ENCODE measurements at places on chromosomes 3 and 15.

DNA sequence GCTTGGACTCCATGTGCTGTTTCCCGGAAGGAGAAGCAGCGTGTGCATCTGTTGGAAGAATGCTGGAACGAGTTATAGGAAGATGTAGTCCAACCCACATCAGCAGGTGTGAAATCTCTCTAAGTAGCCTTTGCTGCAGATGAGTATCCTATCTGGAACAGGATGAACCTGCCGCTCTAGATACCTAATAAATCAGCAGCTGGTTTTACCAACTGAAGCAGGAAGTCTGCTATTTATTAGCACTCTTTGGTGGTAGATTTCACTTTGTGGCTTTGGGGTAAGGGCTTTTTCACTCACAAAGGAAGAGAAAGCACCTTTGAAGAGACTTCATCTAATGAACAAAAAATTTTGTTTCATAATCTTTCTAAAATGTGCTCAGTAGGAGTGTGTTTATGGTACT, 66.4 kb downstream of the DCUN1D1 start:
- no peak for DNase-seq
- H3K36me3 ChIP-seq = no peaks in the 10 kb centered on the region
- peak overlapping the region; percentile 48 for H3K27ac ChIP-seq
- no peak overlapping the region for H3K4me3 ChIP-seq
- no peaks in the 10 kb centered on the region for H3K27me3 ChIP-seq

- no peaks in the 10 kb centered on the region for H3K4me1 ChIP-seq
- H3K4me3 ChIP-seq = no peak overlapping the region
- H3K36me3 ChIP-seq = no peaks in the 10 kb centered on the region
- no peak for DNase-seq
- no peaks in the 10 kb centered on the region for H3K27me3 ChIP-seq
Measured at GRCh38 chr15:97993310-97993738, 32.8 kb downstream of the ARRDC4 start.

DNA sequence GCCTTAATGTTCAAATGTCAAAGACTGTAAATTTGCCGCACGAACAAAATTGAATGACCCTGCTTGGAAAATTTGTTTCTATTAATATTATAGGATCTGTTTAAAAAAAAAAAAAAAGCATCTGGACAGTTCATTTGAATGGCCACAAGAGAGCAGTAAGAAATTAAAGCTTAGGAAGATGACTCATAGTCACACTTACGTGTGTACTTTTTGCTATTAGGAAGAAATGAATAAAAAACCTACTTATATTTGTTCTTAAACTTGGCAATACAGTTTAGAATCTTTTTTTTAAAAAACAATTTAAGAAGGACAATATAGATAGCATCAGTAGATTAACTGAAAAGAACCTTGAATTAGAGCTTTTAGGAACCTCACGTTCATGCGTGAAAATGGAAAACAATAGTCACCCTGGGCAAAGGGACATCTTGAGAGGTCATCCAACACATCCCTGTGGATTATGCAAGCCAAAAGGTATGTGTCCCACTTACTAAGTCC, 621.8 kb downstream of the MECOM start:
- H3K4me1 ChIP-seq = no peaks in the 10 kb centered on the region
- H3K27me3 ChIP-seq = no peaks in the 10 kb centered on the region
- H3K27ac ChIP-seq = peak overlapping the region; percentile 67
- no peak overlapping the region for H3K4me3 ChIP-seq
- DNase-seq = no peak
- H3K36me3 ChIP-seq = no peaks in the 10 kb centered on the region

- DNase-seq = no peak
- H3K4me3 ChIP-seq = no peak overlapping the region
- no peaks in the 10 kb centered on the region for H3K27me3 ChIP-seq
- H3K27ac ChIP-seq = no peak overlapping the region
- no peaks in the 10 kb centered on the region for H3K4me1 ChIP-seq
Measured at GRCh38 chr3:67798412-67798811, 144.0 kb upstream of the SUCLG2 start.

GRCh38 chr3:169133178-169134161, 530.0 kb downstream of the MECOM start:
- peaks cover 9% of the 10 kb centered on the region for H3K27me3 ChIP-seq
- no peak for DNase-seq
- H3K36me3 ChIP-seq = no peaks in the 10 kb centered on the region
- no peaks in the 10 kb centered on the region for H3K4me1 ChIP-seq
- H3K27ac ChIP-seq = peak overlapping the region; percentile 30

DNA sequence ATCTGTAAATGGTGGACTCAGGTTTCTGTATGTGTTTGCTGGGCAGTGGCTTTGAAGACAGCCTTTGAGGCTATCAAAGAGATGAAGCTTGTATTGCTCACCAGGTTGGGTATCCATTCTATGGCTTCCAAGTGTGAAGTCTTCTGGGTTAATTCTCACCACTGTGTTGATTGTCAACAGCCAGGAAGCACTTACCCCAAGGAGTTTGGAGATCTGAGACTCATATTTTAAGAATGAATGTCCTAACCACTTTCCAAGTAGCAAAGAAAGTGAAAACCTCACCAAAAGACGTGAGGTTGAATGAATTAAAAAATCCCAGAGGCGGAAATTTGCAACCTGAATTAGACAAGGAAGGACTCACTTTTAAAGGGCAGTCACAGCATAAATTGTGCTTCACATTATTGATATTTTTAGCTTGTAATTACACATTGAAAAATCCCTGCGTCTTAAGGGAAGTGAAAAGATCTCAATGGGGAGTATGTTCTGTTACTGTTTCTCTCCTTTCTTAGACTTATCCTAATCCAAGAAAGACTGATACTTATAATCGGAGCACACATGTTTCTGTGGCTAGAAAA, 304.0 kb upstream of the TPRG1 start:
- no peaks in the 10 kb centered on the region for H3K36me3 ChIP-seq
- no peak for DNase-seq
- H3K27ac ChIP-seq = no peak overlapping the region
- no peaks in the 10 kb centered on the region for H3K4me1 ChIP-seq
- H3K27me3 ChIP-seq = no peaks in the 10 kb centered on the region

DNA sequence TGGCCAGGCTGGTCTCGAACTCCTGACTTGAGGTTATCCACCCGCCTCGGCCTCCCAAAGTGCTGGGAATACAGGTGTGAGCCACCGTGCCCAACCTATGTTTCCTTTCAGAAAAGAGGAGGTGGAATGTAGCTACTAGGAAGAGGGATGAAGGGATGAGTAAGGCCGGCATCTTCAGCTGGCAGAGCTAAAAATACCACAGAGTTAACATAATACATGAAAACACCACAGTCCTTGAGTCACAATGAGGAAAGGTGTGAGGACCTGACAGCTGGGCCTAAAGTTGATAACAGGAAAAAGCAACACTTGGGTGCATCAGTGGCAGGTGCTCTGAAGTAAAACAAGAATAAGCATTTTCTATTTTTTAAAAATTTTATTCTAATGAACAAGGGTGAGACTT, 392.2 kb downstream of the DIPK2A start:
- H3K36me3 ChIP-seq = no peaks in the 10 kb centered on the region
- H3K27ac ChIP-seq = no peak overlapping the region
- DNase-seq = no peak
- H3K4me3 ChIP-seq = no peak overlapping the region
- H3K27me3 ChIP-seq = no peaks in the 10 kb centered on the region
- no peaks in the 10 kb centered on the region for H3K4me1 ChIP-seq

GRCh38 chr3:171000281-171000680, 26.2 kb downstream of the SLC2A2 start:
- H3K27ac ChIP-seq = no peak overlapping the region
- no peak for DNase-seq

GRCh38 chr3:148796799-148797198, 30.8 kb upstream of the CPB1 start:
- no peaks in the 10 kb centered on the region for H3K4me1 ChIP-seq
- no peak overlapping the region for H3K4me3 ChIP-seq
- H3K27ac ChIP-seq = no peak overlapping the region
- H3K36me3 ChIP-seq = no peaks in the 10 kb centered on the region
- no peak for DNase-seq
- no peaks in the 10 kb centered on the region for H3K27me3 ChIP-seq

- no peak overlapping the region for H3K27ac ChIP-seq
- no peak overlapping the region for H3K4me3 ChIP-seq
- no peaks in the 10 kb centered on the region for H3K27me3 ChIP-seq
- H3K36me3 ChIP-seq = no peaks in the 10 kb centered on the region
- H3K4me1 ChIP-seq = no peaks in the 10 kb centered on the region
Measured at GRCh38 chr3:32340039-32340438, 51.6 kb upstream of the CMTM7 start.

DNA sequence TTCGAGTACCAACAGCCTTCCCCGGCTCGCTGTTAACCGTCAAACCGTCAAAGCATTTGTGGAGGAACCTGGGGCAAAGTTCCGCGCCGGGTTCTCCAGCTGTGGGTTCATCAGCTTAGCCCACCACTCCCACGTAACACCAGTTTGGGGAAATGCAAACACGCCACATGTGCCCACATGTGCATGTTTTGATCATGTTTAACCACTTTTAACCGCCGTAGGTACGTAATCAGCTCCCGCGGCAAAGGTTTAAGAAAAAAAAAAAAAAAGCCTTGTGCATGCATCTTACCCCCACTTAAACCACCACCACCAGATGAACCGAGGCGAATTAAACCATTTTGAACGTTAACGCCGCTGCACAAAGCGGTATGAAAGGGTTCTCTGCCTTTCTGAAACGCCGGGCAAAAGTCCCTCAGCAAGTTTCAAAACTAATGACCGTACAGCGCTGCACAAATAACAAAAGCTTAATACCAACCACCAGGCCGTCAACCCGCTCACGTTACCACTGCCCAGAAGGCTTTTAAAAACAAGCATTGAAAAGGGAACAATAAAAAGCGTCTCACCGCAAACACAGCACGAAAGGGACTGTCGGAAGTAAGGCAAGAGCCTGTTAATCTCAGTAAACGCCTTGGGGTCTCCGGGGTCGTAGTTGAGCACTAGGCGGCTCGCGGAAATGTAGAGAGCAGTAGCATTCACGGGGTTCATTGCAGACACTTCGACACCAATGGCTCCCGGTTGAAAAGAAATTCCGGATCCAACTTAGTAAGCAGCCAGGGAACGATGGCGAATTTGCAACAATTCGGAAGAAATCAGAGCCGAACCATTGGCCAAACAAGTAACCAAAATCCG, 1.5 kb downstream of the MSL2 start:
- H3K27ac ChIP-seq = peak overlapping the region; percentile 100
- no peaks in the 10 kb centered on the region for H3K27me3 ChIP-seq
- H3K4me1 ChIP-seq = no peaks in the 10 kb centered on the region

GRCh38 chr15:101023501-101024072, 104.4 kb downstream of the LRRK1 start:
- no peaks in the 10 kb centered on the region for H3K27me3 ChIP-seq
- H3K27ac ChIP-seq = peak overlapping the region; percentile 75
- DNase-seq = no peak
- no peak overlapping the region for H3K4me3 ChIP-seq
- no peaks in the 10 kb centered on the region for H3K36me3 ChIP-seq

GRCh38 chr3:31546162-31546561, 13.4 kb downstream of the STT3B start:
- H3K27me3 ChIP-seq = no peaks in the 10 kb centered on the region
- no peaks in the 10 kb centered on the region for H3K36me3 ChIP-seq
- H3K4me3 ChIP-seq = no peak overlapping the region

GRCh38 chr15:27438403-27439375, 467.7 kb downstream of the GABRG3 start:
- H3K27ac ChIP-seq = no peak overlapping the region
- no peaks in the 10 kb centered on the region for H3K4me1 ChIP-seq
- H3K36me3 ChIP-seq = no peaks in the 10 kb centered on the region

DNA sequence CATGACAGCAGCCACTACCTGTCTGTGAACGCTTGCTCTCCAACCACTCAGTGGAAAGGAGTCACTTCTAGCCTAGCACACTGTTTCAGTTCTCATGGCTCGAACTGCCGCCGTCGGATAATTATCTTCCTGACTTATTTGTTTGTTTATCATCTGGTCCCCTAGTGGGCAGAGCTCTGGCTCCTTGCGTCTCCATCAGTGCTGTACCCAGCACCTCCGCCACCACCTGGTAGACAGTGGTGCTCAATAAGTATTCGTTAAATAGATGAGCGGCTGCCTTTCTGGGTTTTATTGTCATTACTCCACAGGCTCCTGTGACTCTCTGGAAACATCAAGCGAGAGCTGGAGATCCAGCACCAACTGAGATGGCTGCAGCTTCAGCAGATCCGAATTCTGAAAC, 297.5 kb downstream of the NTRK3 start:
- no peaks in the 10 kb centered on the region for H3K27me3 ChIP-seq
- H3K27ac ChIP-seq = no peak overlapping the region
- no peaks in the 10 kb centered on the region for H3K4me1 ChIP-seq
- H3K36me3 ChIP-seq = no peaks in the 10 kb centered on the region
- DNase-seq = no peak
- no peak overlapping the region for H3K4me3 ChIP-seq

DNA sequence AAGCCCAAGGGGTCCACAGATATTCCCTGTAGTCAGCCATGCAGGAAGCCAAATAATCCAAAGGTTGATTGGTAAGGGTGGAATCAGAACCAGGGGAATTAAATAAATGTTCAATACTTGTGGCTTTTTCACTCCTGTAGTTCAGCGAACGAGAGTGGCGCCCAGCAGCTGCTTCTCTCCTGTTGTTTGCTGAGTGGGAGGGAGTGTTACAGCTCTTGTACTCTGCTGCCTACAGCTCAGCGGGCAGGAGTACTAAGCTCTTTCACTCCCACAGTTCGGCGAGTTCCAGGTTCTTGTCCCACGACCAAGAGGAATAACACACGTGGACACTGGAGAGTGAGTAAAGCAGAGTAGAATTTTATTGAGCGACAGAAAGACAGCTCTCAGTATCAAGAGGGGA, 105.9 kb downstream of the MOBP start:
- no peaks in the 10 kb centered on the region for H3K36me3 ChIP-seq
- H3K4me3 ChIP-seq = no peak overlapping the region
- no peak overlapping the region for H3K27ac ChIP-seq

GRCh38 chr3:30188713-30189112, 417.7 kb upstream of the TGFBR2 start:
- no peak for DNase-seq
- H3K27me3 ChIP-seq = no peaks in the 10 kb centered on the region
- H3K27ac ChIP-seq = no peak overlapping the region
- no peaks in the 10 kb centered on the region for H3K4me1 ChIP-seq
- H3K4me3 ChIP-seq = no peak overlapping the region

DNA sequence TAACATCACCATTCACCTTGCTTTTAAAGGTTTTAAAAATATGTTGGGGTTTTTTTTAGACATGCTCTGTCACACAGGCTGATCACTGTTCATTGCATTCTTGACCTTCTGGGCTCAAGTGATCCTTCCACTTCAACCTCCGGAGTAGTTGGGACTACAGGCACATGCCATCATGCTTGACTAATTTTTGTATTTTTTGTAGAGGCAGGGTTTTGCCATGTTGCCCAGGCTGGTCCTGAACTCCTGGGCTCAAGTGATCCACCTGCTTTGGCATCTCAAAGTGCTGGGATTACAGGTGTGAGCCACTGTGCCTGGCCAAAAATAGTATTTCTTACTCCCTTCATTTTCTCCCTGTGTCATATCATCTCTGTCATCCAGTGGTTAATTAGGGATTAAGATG, 101.4 kb downstream of the PIK3R4 start:
- no peak overlapping the region for H3K4me3 ChIP-seq
- no peak overlapping the region for H3K27ac ChIP-seq
- H3K4me1 ChIP-seq = no peaks in the 10 kb centered on the region

- no peaks in the 10 kb centered on the region for H3K27me3 ChIP-seq
- no peak for DNase-seq
Measured at GRCh38 chr3:114496874-114497273, 203.0 kb downstream of the TIGIT start.

Measured in uterus (tissue), 4 donors.